Nephron progenitor cell (in vitro differentiated cells): ENCODE measurements at places on chromosomes 2 and 18.

DNA sequence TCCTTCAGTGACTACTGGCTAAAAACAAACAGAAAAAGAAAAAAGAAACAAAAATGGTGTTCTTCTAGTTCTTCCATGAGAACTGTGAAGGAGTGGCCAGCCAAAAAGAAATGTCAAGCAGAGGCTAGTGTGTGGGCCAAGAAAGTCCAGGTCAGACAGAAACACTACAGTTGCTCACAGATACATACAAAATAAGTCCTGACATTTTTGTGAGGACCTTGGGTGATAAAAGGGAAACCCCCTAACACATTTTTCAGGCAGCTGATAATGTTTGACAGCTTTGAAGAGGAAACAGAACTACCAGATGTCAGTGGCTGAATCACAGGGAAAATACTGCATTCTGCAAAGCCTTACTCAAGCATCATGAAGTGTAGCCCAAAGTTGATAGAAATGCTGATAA is 28.1 kb downstream of the ARHGAP25 start:
- H3K4me3 ChIP-seq, result no peak overlapping the region
- H3K27ac ChIP-seq, result no peak overlapping the region
- H3K27me3 ChIP-seq, result peaks cover 6% of the 10 kb centered on the region
- no peak for DNase-seq
- H3K4me1 ChIP-seq, result peaks cover 6% of the 10 kb centered on the region

- H3K27ac ChIP-seq, result peak overlapping the region; percentile 74
- H3K36me3 ChIP-seq, result peaks cover 12% of the 10 kb centered on the region
Observed at GRCh38 chr2:14635391-14635871, 2.9 kb downstream of the LRATD1 start.

DNA sequence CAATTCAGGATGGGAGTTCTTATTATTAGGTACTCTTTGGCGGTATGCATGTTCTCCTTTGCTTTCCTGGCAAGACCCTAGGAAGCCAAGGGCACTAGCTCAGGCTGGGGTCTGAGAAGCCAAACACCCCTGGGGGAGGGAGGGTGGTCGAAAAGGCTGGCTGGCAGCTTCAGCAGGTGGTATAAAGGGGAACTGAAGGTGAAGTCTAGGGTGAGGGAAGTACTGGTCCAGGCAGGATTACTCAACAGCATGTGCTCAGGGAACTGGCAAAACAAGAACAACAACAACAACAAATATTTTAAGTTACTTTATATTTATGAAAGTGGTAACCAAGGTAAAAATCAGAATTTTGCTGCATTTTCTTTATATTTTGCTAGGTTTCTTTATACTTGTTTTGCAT is 40.7 kb upstream of the PCBP1 start:
- DNase-seq, result no peak
- H3K36me3 ChIP-seq, result peaks cover 41% of the 10 kb centered on the region
- H3K27ac ChIP-seq, result peak overlapping the region; percentile 79
- H3K27me3 ChIP-seq, result peaks cover 4% of the 10 kb centered on the region
- peaks cover 4% of the 10 kb centered on the region for H3K4me1 ChIP-seq

- H3K4me1 ChIP-seq, result peaks cover 52% of the 10 kb centered on the region
- no peak overlapping the region for H3K4me3 ChIP-seq
- H3K27me3 ChIP-seq, result peaks cover 6% of the 10 kb centered on the region
- no peak for DNase-seq
- peak overlapping the region; percentile 46 for H3K27ac ChIP-seq
Observed at GRCh38 chr2:66301022-66301766, 133.7 kb upstream of the MEIS1 start.

DNA sequence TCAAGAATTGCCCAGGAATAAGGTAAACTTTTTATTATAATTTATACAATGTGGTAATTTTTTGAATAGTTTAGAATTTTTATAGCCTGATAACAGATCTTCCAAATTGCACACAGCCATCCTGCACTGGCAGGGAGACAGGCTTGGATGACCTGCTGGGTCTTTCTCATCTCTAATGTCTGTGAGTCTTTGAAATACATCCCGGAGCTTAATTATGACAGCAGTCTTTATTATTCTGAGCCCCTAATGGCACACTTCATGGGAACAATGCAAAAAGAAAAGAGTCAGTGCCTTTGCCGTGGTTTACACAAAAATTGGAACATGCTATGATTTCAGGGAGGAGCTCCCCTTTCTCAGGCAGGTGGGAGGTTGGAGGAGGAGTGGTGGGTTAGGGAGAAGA is 71.0 kb downstream of the TMEM182 start:
- H3K4me3 ChIP-seq, result no peak overlapping the region
- peaks cover 5% of the 10 kb centered on the region for H3K36me3 ChIP-seq
- no peak overlapping the region for H3K27ac ChIP-seq
- no peaks in the 10 kb centered on the region for H3K27me3 ChIP-seq
- H3K4me1 ChIP-seq, result peaks cover 18% of the 10 kb centered on the region
- no peak for DNase-seq

- H3K27ac ChIP-seq, result no peak overlapping the region
- DNase-seq, result no peak
- H3K4me1 ChIP-seq, result peaks cover 34% of the 10 kb centered on the region
Observed at GRCh38 chr18:49815927-49816326, 2.6 kb upstream of the ACAA2 start.

DNA sequence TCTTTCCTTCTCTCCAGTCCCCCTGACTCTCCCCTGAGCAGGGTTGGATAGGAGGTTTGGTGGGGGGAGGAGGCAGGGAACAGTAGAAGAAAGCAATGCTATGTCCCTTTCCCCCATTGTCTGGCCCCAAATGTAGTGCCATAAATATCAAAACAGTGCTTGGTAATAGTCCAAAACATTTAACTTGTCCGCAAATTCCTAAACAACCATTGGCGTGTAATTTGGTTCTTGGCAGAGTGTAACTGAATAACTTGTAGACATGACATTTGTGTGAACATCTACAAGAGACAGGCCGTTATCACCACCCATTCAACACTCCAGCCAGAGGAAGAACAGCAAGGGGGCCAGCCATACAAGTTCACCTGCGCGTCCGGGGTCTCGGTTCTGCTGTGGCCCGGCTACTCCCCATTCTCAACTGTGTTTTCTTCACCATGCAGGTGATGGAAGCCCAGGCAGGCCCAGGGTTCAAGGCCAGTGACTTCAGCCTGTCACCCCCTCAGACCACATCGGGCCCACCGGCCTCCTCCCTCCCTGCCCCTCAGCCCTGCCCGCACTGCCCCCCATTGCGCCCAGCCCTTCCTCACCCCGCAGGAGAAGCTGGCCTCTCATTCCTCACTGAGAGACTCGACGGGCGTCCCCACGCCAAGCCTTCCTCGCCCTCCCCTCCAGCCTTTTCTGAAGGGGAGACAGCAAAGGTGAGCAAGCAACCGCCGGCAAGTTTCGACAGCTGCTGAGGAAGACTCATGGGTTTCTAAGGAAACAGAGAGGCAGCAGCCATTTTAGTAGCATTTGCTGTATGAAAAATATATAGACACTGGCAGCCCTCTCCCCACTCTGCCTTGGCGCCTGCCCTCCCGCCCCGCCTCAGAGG is 699 bp upstream of the RAPGEF4 start:
- no peak overlapping the region for H3K27ac ChIP-seq
- H3K36me3 ChIP-seq, result no peaks in the 10 kb centered on the region
- H3K4me3 ChIP-seq, result peak overlapping the region; percentile 72
- H3K4me1 ChIP-seq, result peaks cover 8% of the 10 kb centered on the region
- no peak for DNase-seq

DNA sequence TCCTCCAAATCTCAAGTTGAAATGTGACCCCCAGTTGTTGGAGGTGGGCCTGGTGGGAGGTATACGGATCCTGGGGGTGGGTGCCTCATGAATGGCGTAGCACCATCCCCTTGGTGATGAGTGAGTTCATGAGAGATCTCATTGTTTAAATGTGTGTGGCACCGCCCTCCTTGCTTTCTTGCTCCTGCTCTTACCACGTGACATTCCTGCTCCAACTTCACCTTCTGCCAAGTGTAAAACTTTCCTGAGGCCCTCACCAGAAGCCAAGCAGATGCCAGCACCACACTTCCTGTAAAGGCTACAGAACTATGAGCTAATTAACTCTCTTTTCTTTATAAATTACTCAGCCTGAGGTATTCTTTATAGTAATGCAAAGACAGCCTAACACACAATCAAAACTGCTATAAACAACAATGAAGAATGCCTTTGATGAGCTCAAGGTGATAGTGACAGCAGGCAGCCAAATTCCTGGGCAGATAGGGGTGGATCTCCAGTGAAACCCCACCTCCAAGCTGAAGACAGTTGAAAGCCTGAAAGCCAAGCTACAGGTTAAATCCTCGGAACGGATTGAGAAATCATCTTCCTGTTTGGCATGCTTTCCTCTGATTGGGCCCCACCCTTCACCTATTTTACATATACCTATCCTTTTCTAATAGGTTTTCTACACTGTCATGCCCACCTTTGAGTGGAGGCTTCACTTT is 26.9 kb downstream of the MCEE start:
- H3K27ac ChIP-seq, result peak overlapping the region; percentile 52
- H3K27me3 ChIP-seq, result peaks cover 4% of the 10 kb centered on the region
- H3K4me3 ChIP-seq, result no peak overlapping the region
- DNase-seq, result no peak
- no peaks in the 10 kb centered on the region for H3K36me3 ChIP-seq
- no peaks in the 10 kb centered on the region for H3K4me1 ChIP-seq

DNA sequence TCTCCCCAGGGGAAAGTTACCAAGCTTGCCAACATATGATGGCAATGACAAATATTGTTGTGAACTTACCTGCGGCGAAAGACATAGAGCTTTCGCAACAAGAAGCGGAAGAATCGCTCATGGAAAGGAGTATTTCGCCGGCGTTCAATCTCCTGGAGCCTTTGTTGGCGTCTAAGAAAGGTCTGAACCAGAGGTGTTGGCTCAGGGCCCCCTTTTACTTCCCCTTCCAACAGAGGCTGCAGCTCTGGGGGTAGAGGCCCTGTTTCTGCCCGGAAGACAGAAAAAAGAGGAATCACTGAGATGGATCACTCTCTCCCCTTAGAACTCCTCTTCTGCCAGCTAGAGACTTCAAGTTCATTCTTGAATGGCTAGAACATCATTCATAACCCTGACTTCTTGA is 10.8 kb downstream of the GGCX start:
- H3K4me1 ChIP-seq, result peaks cover 9% of the 10 kb centered on the region
- H3K27me3 ChIP-seq, result no peaks in the 10 kb centered on the region
- DNase-seq, result no peak
- H3K36me3 ChIP-seq, result peaks cover 34% of the 10 kb centered on the region

DNA sequence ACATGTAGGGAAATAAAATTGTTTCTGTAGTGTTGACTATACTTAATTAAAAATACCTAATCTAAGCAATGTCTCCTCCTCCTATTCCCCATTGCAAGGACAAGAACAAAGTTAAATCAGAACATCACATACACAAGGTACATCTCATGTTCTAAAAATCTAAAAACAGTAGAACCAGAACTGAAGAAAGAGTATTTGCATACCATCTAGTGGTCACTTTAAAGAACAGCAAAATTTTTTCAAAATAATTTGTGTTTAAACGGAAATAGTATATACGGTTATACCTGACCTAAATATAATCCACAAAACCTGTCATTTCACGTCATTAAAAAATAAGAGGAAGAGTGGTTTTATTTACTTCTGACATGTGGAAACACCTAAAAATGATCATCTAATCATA is 294.3 kb upstream of the KCNH7 start:
- H3K27ac ChIP-seq, result no peak overlapping the region
- DNase-seq, result no peak
- H3K4me1 ChIP-seq, result no peaks in the 10 kb centered on the region

GRCh38 chr2:215573496-215573895 is 137.6 kb upstream of the FN1 start:
- no peaks in the 10 kb centered on the region for H3K4me1 ChIP-seq
- no peak for DNase-seq
- H3K36me3 ChIP-seq, result no peaks in the 10 kb centered on the region
- H3K27ac ChIP-seq, result no peak overlapping the region
- no peaks in the 10 kb centered on the region for H3K27me3 ChIP-seq
- no peak overlapping the region for H3K4me3 ChIP-seq

DNA sequence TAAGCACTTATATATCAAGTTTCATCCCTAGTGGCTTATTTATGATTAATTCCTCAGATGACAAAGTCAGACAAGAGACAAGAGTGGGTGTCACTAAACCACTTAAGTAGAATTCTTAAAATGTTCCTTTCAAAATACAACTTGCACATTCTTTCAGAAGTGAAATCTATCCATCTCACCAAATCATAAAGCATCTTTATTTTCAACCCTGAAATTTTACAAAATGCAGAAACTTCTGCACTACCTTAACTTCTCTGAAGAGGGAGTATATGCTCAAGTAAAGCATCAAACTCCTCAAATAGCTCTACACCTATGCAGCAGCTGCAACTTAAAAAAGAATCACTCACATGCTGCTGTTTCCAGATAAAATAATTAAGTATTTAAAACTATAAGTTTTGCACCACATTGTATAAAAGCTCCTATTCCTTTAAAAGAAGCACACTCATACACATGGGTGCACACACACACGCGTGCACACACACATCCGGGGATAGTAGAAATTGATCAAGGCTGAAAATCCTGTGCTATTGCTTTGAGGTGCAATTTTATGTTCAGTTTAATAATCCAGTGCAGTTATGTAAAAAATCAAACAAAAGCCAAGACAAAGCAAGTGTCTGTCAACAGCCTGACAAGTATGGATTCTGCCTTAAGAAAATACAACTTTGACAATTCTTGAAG is 244.5 kb downstream of the TCF4 start:
- H3K27ac ChIP-seq, result no peak overlapping the region
- no peaks in the 10 kb centered on the region for H3K27me3 ChIP-seq
- no peak overlapping the region for H3K4me3 ChIP-seq
- no peak for DNase-seq
- peaks cover 27% of the 10 kb centered on the region for H3K4me1 ChIP-seq
- no peaks in the 10 kb centered on the region for H3K36me3 ChIP-seq

DNA sequence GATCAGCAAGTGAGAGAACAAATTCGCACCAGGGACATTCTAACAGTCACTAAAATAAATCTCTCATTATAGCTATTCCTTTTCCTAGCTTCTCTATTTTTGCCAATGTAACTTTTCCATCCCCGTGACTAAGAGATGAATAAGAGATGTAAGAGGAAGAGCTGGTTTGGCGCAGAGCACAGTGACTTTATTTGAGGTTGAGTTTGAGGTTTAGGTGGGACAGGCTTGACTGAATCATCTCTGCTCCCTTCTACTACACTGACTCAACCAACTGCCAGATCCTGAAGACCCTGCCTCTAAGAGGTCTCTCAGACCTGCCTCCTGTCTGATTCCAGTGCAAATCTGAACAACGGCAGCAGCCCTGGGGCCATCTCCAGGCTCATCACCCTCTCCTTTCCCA is 28.0 kb downstream of the RFX8 start:
- no peak for DNase-seq
- H3K27ac ChIP-seq, result no peak overlapping the region
- peaks cover 6% of the 10 kb centered on the region for H3K27me3 ChIP-seq

- H3K4me1 ChIP-seq, result peaks cover 17% of the 10 kb centered on the region
- no peaks in the 10 kb centered on the region for H3K27me3 ChIP-seq
- no peak overlapping the region for H3K4me3 ChIP-seq
- H3K36me3 ChIP-seq, result no peaks in the 10 kb centered on the region
Observed at GRCh38 chr2:147232225-147232669, 612.6 kb upstream of the ACVR2A start.

GRCh38 chr2:43749583-43749982 is 24.3 kb upstream of the DYNC2LI1 start:
- H3K27ac ChIP-seq, result no peak overlapping the region
- H3K4me3 ChIP-seq, result no peak overlapping the region
- peaks cover 6% of the 10 kb centered on the region for H3K4me1 ChIP-seq
- H3K36me3 ChIP-seq, result no peaks in the 10 kb centered on the region
- no peak for DNase-seq
- H3K27me3 ChIP-seq, result peaks cover 3% of the 10 kb centered on the region

GRCh38 chr18:58158008-58158407 is 114.0 kb downstream of the NEDD4L start:
- H3K4me1 ChIP-seq, result peaks cover 10% of the 10 kb centered on the region
- DNase-seq, result no peak
- no peak overlapping the region for H3K4me3 ChIP-seq

GRCh38 chr2:46865181-46865970 is 50.2 kb downstream of the MCFD2 start:
- H3K27ac ChIP-seq, result no peak overlapping the region
- DNase-seq, result no peak
- H3K4me1 ChIP-seq, result peaks cover 18% of the 10 kb centered on the region
- H3K4me3 ChIP-seq, result no peak overlapping the region
- no peaks in the 10 kb centered on the region for H3K36me3 ChIP-seq
